A549 treated with GW870086 at 1 μM for 4 hours (cell line): ENCODE measurements at places on chromosomes 7 and 10. TPM values are rescaled to one million over a fixed set of nuclear protein-coding genes. Genes with fewer than 3 reads are reported as not detected.

Gene TRPV5
- total RNA-seq, result not detected in 5 replicates

Gene NPSR1
- total RNA-seq, result not detected in 5 replicates

Gene UNCX
- not detected in 5 replicates for total RNA-seq

Gene APBB1IP
- 5.7 to 6.8 TPM (median 6.5 TPM) in 5 replicates for total RNA-seq

Gene TMEM236
- 0.02 to 0.05 TPM (median 0.05 TPM) in 4 of 5 replicates, not detected in the other for total RNA-seq

Gene ALDH18A1
- 46.3 to 51.7 TPM (median 47.8 TPM) in 5 replicates for total RNA-seq

Gene FOXI2
- not detected in 5 replicates for total RNA-seq

Gene SPDYE6
- total RNA-seq, result not detected in 5 replicates

Gene HOXA11
- total RNA-seq, result 0.55 to 0.80 TPM (median 0.70 TPM) in 5 replicates

Gene TMEM178B
- total RNA-seq, result 1.2 to 1.7 TPM (median 1.5 TPM) in 5 replicates

Gene CLRN3
- not detected in 5 replicates for total RNA-seq

Gene AKR1C8
- total RNA-seq, result 0.14 to 0.31 TPM (median 0.17 TPM) in 4 of 5 replicates, not detected in the other

Gene TMEM270
- 0.32 TPM in 1 of 5 replicates, not detected in the others for total RNA-seq

Gene ZNF33A
- 4.9 to 9.0 TPM (median 7.4 TPM) in 5 replicates for total RNA-seq

Gene ING3
- total RNA-seq, result 4.8 to 5.9 TPM (median 5.4 TPM) in 5 replicates

Gene CROT
- total RNA-seq, result 5.3 to 7.9 TPM (median 6.8 TPM) in 5 replicates

Gene METTL27
- 7.1 to 11.1 TPM (median 10.1 TPM) in 5 replicates for total RNA-seq

Gene TFPI2
- total RNA-seq, result 243 to 308 TPM (median 265 TPM) in 5 replicates

Gene TUBAL3
- total RNA-seq, result 0.19 to 0.50 TPM (median 0.27 TPM) in 5 replicates

Gene ATRNL1
- 0.14 to 0.28 TPM (median 0.18 TPM) in 4 of 5 replicates, not detected in the other for total RNA-seq

Gene LRRC61
- total RNA-seq, result 0.07 to 0.20 TPM in 2 of 5 replicates, not detected in the others

Gene DCLRE1A
- 8.7 to 10.4 TPM (median 10.0 TPM) in 5 replicates for total RNA-seq

Gene FAM25G
- total RNA-seq, result 1.3 to 2.7 TPM in 2 of 5 replicates, not detected in the others

Gene TAF5
- 2.4 to 3.6 TPM (median 3.2 TPM) in 5 replicates for total RNA-seq

Gene HEPACAM2
- not detected in 5 replicates for total RNA-seq

Gene PRDX3
- total RNA-seq, result 274 to 343 TPM (median 322 TPM) in 5 replicates

Gene SLC25A28
- 21.8 to 27.2 TPM (median 25.5 TPM) in 5 replicates for total RNA-seq

Gene C7orf33
- total RNA-seq, result not detected in 5 replicates

Gene DUS4L
- 7.9 to 10.9 TPM (median 10.1 TPM) in 5 replicates for total RNA-seq

Gene PNLIPRP3
- not detected in 5 replicates for total RNA-seq

Gene INMT
- total RNA-seq, result not detected in 5 replicates

Gene DMBT1
- total RNA-seq, result 0.18 to 0.23 TPM (median 0.19 TPM) in 5 replicates

Gene NAMPT
- total RNA-seq, result 106 to 155 TPM (median 125 TPM) in 5 replicates

Gene PGAM1
- total RNA-seq, result 576 to 654 TPM (median 631 TPM) in 5 replicates

Gene DGKB
- total RNA-seq, result not detected in 5 replicates

Gene PTPN20
- total RNA-seq, result 3.7 to 4.7 TPM (median 4.1 TPM) in 5 replicates

Gene ATOH7
- 0.17 to 0.34 TPM (median 0.18 TPM) in 5 replicates for total RNA-seq

Gene SEMA3E
- total RNA-seq, result 1.9 to 2.6 TPM (median 2.0 TPM) in 5 replicates

Gene HTR5A
- total RNA-seq, result not detected in 5 replicates

Gene TRIM50
- total RNA-seq, result 0.08 TPM in 1 of 5 replicates, not detected in the others

Gene RPEL1
- 0.07 to 0.09 TPM in 2 of 5 replicates, not detected in the others for total RNA-seq

Gene CCSER2
- total RNA-seq, result 9.9 to 12.6 TPM (median 11.5 TPM) in 5 replicates

Gene ZCCHC24
- 2.0 to 4.4 TPM (median 3.7 TPM) in 5 replicates for total RNA-seq

Gene NODAL
- total RNA-seq, result not detected in 5 replicates

Gene KCNH2
- 1.2 to 1.6 TPM (median 1.5 TPM) in 5 replicates for total RNA-seq

Gene TAS2R4
- total RNA-seq, result 0.12 to 0.17 TPM (median 0.13 TPM) in 4 of 5 replicates, not detected in the other

Gene PPP1R3A
- total RNA-seq, result not detected in 5 replicates
